ENCODE measurements at places on chromosomes 5 and 9.

DNA sequence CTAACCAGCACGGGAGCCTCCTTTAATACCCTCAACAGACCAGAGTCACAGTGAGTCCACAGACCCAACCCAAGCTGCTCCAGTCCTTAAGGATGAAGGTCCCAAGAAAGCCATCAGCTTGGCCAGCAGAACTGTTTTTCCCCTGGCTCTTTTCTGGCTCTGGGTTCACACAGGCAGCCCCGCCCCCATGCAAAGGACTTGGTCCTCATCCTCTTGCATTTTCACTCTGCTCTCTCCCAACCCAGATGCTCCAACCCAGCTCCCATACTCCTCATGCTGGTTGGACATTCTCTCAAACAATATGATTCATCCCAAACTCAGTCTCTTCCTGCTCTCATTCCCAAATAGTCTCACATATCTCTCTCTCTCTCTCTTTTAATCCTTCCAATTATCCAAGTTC, 74.2 kb upstream of the SPOCK1 start:
- DNase-seq, result no peak

GRCh38 chr9:96604004-96604319, 15.7 kb downstream of the CDC14B start:
- no peak for DNase-seq

DNA sequence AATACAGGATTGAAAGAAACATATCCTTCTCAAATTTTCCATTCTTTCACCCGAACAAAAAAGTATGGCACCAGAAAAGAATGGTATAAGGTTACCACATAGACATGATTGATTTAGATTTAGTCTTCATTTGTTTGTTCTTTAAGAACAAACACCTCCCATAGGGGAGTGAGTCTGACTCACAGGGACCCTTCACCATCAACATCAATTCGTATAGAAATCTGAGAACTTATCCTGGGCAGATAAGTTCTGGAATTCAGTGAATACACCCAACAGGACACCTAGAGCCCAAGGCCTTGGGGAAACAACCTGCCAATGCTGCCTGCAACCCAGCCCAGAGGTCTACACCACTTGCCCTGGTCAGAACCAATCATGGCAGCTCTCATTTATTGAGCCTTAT, 46.2 kb downstream of the LHFPL2 start:
- DNase-seq, result no peak

GRCh38 chr9:120289098-120289497, 290.9 kb downstream of the CDK5RAP2 start:
- no peak for DNase-seq

GRCh38 chr9:35759795-35760194, 5.7 kb upstream of the MSMP start:
- DNase-seq, result no peak

- no peak for DNase-seq
These were observed 287.8 kb downstream of the GAS1 start for GRCh38 chr9:86659413-86660046.

DNA sequence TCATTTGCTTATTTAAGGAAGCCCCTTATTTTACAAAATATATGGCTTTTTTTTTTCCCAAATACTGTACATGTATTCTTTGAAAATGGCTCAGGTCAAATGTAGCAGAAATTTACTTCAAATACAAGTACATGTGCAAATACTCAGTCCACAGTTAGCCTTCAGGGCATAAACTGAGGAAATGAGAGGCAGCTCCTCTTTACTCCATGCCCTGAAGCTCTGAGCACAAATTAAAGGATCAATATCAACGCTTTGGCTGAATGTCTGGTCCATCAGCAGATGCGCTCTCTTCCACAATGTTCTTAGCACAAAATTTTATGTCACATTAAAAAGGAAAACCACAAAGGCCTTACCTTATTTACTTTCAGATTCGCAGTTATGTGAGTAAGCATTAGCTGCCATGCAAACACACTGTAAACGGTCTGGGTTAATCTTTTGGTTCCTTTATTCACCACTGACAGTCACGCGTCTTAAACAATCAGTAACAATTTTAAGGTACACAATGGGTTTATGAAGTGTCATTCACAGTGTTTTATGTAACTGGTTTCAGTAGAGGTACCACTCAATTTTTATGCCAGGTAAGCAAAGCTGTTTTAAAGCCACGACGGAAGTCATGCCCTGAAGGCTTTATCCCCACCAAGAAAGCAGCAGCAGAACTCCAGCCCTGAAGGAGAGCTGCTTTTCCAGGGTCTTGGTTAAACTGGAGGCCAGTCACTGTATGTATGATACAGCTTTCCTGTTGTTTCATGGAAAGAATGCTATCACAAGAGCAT, 103.4 kb downstream of the OTULIN start:
- DNase-seq, result no peak

DNA sequence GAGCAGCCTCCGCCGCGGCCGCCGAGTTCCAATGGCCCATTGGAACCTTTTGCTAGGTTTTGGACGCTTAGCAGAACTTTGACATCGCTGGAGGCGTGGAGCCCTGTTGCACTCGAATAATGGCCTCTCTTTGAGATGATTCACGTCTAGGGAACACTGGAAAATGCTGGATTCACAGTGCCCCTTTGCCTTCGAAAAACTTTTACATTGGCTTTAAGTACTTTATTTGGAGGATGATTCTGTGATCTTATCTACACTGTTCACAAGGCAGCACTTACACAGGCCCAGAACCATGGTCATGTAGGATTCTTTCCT, 536 bp upstream of the PPIC start:
- DNase-seq, result no peak

DNA sequence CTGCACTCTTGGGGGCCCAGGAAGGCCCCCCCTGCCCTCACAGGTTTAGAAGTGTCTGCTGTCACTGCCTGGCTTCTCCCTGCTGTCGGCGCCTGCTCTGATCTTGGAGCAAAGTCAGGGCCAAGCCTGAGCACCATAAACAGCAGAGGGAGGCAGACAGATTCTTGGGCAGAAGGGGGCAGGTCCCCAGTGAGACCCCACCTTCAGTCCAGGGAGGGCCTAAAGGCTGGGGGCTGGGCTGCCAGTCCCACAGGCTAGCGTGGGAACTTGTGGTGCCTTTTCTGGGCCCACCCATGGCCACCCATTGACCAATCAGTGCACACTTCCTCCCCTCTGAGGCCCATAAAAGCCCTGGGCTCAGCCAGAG, 124.0 kb downstream of the OLFM1 start:
- DNase-seq, result no peak

GRCh38 chr5:112062181-112062580, 305.2 kb upstream of the NREP start:
- no peak for DNase-seq

- no peak for DNase-seq
These were observed 19.7 kb downstream of the CPEB4 start for GRCh38 chr5:173907686-173908371.

DNA sequence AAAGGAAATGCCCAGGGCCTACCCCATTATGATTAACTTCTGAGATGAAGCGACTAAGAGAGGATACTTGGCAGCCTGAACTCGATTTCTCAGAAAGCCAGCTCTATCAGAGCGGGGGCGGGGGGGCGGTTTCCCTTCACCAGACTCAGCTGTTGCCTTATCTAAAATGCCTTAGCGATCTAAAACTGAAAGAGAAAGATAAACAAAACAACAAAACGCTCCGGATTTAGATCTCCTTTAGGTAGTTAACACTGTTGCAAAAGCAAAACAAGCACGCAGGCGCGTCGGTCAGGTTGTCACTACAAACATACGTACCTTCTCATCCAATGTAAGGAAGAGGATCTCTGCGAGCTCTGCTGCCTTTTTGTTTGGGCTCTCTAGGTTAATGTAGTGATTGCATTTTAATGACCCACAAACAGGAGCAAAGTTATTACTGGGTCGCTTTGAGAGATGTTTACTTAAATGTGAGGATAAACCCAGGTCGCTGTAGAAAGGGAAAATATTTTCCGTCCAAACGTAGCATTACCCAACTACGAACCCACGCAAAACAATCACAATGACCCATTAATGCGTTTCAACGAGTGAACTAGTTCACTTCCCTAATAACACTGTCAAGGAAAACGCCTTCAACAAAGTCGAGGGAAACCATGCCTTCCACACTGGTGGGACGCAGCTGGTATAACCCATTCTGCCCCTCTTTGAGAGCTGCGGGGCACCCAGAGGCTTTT, 982 bp downstream of the EPB41L4A start:
- peak; percentile 33 for DNase-seq

GRCh38 chr5:133427121-133427777, 185.1 kb downstream of the FSTL4 start:
- DNase-seq, result no peak

GRCh38 chr9:136316271-136316751, 11.0 kb upstream of the GPSM1 start:
- peak; percentile 32 for DNase-seq

GRCh38 chr5:179680780-179681401, at the start of gene CBY3:
TSS of gene CBY3 (minus strand) at chr5:179681034. CDS start at chr5:179680918, 116 bp downstream.
- no peak for DNase-seq

GRCh38 chr9:5644501-5644900, 15.6 kb downstream of the RIC1 start:
- no peak for DNase-seq

DNA sequence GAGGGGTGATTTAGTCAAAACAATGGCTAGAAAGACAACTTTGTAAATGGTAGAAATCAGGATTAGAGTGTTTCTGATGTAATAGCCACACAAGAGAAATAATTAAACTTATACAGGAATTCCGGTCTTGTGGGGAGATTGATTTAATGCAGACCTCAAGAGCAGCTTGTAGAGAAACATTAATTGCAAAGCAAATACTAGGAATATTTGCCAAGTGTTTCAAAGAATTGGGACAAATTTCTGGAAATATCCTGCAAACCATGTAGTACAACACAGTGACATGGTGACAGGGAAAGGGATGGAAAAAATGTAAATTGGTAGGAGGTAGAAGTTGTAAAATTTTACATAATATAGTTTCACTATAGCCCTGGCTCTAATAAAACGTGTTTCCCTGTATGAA, 28.9 kb downstream of the NLN start:
- no peak for DNase-seq

- peak; percentile 12 for DNase-seq
These were observed 44.0 kb downstream of the GGTA1 start for GRCh38 chr9:121455527-121456239.

- no peak for DNase-seq
These were observed 513 bp upstream of the RNF180 start for GRCh38 chr5:64165160-64165499.

DNA sequence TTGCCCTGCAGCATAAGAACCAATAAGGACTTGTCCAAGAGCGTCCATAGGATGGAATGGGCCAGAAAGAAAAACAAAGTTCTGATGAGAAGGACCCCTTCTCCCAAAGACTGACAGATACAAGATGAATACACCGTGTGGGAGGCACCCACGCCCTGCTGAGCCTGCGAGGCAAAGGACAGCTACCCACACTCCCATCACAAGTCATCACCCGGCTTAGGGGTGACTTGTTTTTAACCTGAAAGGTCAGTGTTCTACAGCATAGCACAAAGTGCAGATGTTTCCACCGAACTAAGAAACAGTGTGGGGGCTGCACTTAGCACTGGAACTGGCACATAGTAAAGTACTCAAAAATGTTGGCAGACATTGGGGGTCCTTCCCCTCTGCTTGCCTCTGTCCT, 13.9 kb downstream of the TNIP1 start:
- no peak for DNase-seq

- DNase-seq, result no peak
These were observed 112.3 kb downstream of the GCNT1 start for GRCh38 chr9:76571288-76571687.

DNA sequence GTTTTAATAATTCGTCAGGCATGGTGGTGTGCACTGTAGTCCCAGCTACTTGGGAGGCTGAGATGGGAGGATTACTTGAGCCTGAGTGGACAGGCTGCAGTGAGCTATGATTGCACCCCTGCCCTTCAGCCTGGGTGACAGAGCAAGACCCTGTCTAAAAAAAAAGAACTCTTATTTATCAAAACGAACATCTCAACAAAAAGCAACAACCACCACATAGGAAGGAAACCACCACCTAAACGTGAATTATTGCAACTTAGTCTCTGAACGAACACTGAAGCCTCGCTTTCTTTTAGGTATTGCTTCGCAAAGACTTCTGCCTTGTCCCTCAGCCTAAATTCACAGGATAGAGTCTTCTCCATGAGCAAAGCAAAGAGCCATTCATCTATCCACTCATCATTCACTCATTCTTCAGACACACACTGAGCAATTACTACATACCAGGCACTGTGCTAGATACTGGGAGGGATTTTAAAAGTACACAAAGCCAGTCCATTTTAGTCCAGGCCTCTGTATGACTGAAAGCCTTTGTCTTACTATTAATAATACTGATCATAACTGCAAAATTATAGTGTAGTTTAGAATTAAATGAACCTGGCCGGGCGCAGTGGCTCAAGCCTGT, 57.4 kb downstream of the THBS4 start:
- no peak for DNase-seq

- no peak for DNase-seq
These were observed 39.5 kb downstream of the SNCAIP start for GRCh38 chr5:122351416-122352157.

DNA sequence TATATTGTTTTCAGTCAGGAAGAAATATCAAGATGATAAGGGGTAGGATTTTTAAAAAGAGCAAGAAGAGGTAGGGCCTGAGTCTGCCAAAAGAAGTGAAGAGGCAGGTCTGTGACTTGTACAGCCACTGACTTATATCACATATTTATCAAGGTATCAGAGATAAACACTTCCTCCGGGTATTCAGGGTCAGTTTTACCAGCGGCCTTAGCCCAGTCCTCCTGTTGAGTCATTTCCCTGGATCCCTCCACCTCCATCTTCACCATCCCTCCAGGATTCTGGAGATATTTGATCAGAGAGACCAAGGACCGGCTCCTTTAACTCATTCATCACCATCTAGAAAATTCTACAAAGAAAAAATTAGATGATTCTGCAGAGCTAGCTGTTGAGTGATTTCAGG, 375.7 kb upstream of the TUSC1 start:
- DNase-seq, result no peak

GRCh38 chr5:132023258-132024116, 12.0 kb upstream of the ACSL6 start:
- no peak for DNase-seq

GRCh38 chr5:56168066-56168478, 65.1 kb downstream of the ANKRD55 start:
- no peak for DNase-seq

DNA sequence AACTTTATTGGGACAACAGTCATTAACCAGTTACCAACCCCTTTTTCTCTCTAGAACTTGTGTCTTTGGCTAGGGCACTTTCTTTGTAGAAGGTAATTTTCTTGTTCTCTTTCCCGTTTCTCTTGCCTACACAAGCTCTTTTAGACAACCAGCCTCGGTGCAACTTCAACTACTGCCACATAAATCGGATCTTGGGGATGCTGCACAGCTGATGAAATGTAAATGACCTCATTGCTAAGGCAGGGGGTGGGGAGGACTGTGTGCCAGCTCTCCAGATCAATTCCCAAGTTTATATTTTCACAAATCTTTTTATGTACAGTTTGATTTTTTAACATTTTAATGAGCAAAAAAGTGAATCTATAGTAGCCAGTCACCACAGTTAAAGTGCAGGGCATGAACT, 157.6 kb downstream of the DENND1A start:
- DNase-seq, result no peak

GRCh38 chr5:178312880-178313282, 80.3 kb upstream of the PHYKPL start:
- DNase-seq, result no peak

Measured in activated gamma-delta T cell treated with anti-CD3 and anti-CD28 coated beads, Interleukin-2, amount 50 U/mL, for 16 hours (primary cell).